ENCODE measurements at places on chromosomes 16 and 17.
A peak's percentile ranks its signal among the peaks of the same experiment; 100 is the strongest.

DNA sequence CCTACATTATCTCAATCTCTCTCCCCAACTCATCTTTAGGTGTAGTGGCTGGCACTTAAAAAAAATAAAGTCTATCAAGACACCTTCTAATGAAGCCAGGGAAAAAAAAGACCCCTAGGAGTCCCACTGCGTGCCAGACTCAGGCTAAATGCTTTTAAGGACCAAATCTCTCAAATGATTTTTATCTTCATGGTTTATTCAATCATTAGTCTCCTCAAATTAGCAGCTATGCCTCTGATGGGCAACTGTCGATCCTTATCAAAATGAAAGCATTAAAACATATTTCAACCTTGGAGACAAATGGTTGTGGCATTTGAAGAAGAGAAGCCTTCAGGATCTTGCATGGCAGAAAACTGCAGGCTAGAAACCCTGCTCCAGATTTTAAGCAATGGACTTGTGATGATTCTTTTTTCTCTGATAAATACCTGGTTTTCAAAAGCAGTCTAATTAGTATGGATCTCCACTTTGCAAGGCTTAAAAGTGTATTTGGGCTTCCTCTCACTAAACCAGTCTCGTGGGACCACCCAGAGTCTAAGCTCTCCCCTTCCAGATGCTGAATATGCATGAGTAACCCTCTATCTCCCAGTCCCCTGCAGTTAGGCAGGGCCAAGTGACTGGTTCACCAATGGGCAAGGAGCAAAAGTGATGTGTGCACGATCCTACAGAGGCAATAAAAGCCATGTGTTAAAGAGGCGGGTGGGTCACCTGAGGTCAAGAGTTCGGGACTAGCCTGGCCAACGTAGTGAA lies 14.9 kb downstream of the ITPRIPL2 start:
- no peak for DNase-seq

DNA sequence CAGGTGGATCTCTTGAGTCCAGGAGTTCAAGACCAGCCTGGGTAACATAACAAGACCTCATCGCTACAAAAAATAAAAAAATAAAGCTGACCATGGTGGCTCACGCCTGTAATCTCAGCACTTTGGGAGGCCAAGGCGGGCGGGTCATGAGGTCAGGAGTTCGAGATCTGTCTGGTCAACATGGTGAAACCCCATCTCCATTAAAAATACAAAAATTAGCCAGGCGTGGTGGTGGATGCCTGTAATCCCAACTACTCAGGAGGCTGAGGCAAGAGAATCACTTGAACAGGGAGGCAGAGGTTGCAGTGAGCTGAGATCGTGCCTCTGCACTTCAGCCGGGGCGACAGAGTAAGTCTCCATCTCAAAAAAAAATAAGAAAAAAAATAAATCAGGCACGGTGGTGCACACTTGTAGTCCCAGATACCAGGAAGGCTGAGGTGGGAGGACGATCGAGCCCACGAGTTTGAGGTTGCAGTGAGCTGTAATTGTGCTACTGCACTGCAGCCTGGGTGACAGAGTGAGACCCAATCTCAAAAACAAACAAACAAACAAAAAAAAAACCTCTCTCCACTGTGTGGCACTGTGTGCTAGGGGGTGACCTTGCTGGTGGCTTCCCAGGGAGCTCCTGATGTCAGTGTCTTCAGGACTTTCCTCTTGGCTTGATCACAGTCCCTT lies 19.8 kb upstream of the MAPK3 start:
- DNase-seq, result peak; percentile 59

- peak; percentile 89 for DNase-seq
Observed at GRCh38 chr17:81039854-81040758, 5.2 kb downstream of the BAIAP2 start.

DNA sequence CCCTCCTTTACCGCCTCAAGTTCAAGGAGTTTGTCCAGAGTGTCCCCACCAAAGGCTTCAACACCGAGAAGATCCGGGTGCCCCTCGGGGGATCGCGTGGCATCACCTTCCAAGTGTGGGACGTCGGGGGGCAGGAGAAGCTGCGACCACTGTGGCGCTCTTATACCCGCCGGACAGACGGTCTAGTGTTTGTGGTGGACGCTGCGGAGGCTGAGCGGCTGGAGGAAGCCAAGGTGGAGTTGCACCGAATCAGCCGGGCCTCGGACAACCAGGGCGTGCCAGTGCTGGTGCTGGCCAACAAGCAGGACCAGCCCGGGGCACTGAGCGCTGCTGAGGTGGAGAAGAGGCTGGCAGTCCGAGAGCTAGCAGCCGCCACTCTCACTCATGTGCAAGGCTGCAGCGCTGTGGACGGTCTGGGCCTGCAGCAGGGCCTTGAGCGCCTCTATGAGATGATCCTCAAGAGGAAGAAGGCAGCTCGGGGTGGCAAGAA lies 1.1 kb downstream of the ARL4D start:
- no peak for DNase-seq

- no peak for DNase-seq
Observed at GRCh38 chr16:11784038-11784369, 13.1 kb downstream of the ZC3H7A start.

DNA sequence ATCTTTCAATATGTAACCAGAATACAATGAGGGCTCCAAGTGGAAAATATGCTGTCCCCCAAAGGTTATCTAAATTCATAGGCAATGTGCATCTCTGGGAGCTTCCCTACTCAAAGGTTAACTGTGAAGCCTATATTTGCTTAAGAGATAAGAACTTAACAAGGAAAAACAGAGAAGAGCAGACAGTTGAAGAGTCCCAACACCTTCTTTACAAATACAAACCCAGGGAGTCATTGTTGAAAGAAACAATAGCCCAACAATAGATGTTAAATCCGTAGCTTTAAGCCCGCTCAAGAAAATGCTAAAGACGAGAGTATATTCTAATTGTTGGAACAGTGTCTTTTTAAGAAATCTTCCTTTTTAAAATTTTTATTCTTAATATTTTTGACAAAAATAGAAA lies 87.8 kb downstream of the CDH8 start:
- DNase-seq, result no peak

- no peak for DNase-seq
Observed at GRCh38 chr16:10297341-10298006, 88.4 kb upstream of the ATF7IP2 start.

DNA sequence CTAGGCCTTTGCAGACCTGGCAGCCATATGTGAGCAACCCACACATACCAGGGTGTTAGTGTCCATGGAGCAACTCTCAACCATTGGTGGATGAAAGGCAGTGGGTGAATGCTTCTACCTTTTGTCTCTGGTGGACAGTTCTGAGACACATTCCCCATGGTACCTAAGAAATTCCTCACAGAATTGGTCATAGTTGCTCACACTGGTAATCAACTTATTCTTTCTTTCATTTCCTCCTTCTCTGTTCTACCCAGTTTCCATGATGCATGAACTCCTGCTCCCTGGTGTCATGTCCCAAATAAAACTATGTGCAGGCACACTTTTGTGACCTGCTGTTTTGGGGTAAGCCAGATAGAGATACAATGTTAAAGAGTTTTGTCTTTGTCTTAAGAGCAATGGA lies 33.2 kb upstream of the MPHOSPH6 start:
- DNase-seq, result no peak

GRCh38 chr17:69478916-69479315 lies 64.4 kb downstream of the MAP2K6 start:
- no peak for DNase-seq

DNA sequence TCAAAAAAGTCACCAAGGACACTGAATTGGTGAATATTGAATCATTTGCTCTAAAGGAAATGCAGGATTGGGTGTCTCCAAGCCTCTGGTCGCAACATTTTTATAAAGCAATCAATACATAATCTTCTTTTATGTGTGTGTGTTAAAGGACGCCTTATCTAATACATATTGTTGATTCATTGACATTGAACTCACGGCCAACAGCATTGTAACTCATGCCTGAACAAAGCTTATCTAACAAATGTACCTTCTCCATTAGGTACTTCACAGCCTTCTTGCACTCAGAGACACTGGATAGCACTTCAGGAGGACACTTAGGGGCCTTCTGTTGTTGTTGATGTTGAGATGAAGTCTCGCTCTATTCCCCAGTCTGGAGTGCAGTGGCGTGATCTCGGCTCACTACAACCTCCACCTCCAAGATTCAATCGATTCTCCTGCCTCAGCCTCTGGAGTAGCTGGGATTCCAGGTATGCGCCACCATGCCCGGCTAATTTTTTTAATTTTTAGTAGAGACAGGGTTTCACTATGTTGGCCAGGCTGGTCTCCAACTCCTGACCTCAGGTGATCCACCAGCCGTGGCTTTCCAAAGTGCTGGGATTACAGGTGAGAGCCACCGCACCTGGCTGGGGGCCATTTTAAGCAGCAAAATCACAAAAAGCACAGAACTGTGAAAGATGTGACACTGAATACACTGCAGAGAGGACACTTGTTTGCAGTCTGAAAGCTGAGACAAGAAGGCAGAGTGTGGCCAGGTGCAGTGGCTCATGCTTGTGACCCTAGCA lies 13.2 kb upstream of the PDXDC1 start:
- peak; percentile 45 for DNase-seq

DNA sequence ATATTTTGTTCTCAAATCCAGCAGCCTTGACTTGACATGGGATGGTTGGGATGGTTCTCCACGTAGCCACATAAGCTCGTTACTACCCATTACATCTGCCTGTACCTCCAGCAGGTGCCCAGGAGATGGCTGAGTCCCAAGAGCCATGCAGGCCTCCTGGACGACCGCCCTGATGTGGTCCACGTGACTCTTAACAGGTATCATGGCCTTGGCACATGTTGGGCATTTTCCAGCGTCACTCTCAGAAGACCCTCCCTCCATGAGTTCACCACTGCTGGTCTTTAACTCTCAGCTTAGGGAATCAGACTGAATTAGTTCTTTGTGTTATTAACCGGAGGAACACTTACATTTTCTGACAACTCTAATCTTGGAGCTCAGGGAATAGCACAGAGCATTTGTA lies 161.5 kb downstream of the CDH13 start:
- no peak for DNase-seq

GRCh38 chr17:50675190-50675589 lies 32.5 kb downstream of the ANKRD40 start:
- no peak for DNase-seq

DNA sequence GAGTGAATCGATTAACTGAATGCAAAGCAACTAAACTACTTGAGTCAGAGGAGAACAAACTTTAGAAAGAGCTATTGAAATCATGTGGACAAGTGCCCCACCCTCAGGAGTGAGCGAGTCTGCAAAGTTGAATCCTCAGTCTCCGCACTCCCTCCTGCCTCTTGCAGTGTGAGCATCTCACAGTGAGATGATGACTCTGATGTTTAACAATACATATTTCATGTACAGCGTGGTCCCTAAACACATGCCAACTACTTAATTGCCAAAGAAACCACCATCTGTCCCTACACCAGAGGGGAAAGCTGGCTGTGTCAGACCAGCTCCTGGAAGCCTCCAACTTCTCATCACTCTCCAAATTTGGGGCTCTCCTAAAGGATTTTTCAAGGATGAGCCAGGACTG lies 31.2 kb downstream of the PIMREG start:
- DNase-seq, result no peak

DNA sequence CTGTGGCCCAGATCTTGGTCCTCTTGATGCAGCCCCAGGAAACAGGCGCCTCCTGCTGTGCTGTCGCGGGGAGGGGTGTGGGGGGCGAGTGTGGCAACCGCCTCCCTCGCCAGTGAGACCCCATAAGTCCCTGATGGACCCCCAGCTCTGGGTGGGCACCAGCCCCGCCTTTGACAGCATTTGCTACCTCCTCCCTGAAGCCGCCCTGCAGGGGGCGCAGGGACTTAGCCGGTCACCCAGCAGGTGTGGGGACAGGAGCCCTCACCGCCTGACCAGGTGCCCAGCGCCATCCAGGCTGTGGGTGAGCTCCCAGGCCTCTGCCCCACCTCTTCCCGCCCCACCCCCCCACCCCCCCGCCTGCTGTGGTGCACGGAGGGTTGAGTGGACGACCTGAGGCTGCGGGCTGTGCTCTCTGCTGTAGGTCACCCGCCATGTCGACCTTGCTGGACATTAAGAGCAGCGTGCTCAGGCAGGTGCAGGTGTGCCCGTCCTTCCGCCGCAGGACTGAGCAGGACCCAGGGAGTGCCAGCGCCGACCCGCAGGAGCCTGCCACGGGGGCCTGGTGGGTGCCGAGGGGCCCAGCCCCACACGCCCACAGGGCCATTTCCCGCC lies 4.8 kb downstream of the BAIAP3 start:
- DNase-seq, result peak; percentile 79

DNA sequence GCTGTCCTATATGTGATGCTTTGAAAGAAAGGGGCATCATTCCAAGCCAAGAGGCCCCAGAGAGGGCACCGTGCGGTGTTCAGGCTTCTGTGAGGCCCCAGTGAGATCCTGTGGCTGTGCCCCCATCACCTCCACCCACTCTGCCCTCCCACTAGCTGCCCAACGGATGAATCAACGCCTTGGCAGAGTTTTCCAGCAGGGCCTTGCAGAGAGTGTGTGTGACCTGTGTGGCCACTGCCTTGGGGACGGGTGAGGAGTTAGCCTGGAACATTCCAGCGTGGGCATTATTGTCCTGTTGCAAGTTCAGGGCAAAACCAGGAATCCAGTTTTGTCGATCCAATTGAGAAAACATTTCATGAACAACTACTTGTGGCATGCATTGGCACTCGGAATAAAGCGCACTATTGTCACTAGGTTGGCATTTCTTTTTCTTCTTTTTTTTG lies 53.7 kb downstream of the SF3B3 start:
- DNase-seq, result no peak

GRCh38 chr17:19867329-19868078 lies at the start of gene ULK2:
Gene ULK2, minus strand, starts transcription at chr17:19867936. Its CDS starts 519 bp downstream, at chr17:19867417.
- peak; percentile 86 for DNase-seq

DNA sequence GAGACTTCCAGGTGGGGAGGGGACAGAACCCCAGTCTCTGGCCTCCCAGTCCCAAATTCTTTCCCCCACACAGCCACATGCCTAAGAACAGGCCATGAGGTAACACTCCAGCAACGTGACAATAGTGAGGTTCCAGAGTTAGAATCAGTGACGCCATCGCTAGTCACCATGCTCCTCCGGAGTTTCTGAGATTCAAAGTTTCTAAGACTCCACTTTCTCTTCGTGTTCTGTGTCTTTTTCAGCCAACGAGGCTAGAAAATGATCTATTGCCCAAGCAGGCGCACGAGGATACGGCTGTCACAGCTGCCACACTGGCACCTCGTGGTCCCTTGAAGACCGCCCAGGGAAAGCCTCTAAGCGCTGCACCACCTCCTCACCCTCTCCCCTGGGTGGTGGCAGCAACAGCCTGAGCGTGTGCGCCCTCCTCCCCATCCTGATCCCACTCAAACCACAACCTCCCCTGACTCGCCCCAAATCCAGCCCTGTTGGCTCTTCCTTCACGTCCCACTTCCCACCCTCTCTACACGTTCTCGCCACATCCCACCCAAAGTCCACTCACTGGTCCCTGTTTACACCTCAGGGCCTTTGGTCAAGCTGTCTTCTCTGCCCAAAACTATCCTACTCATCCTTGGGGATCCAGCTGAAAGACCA lies 1.0 kb downstream of the MCRIP1 start:
- no peak for DNase-seq

DNA sequence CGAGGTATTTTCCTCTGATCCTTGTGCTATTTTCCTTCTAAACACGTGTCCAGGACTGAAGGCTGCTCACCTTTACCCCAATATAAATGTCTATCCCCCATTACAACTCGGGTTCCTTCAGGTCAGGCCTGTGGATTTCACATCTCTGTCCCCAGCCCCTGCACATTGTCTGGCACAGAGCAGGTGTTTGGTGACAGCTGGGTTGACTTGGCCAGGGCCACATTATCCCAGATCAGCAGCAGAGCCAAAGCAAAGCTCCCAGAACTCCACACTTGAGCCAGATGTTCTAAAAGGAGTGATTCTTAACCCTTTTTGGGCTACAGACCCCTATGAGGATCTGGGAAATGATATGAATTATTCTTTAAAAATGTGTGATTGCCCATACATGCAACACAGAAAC lies 18.0 kb upstream of the SPATA32 start:
- no peak for DNase-seq
